Frontal cortex (tissue), 4 donors: ENCODE measurements at places on chromosomes 3 and 15.
A peak's percentile ranks its signal among the peaks of the same experiment; 100 is the strongest.

DNA sequence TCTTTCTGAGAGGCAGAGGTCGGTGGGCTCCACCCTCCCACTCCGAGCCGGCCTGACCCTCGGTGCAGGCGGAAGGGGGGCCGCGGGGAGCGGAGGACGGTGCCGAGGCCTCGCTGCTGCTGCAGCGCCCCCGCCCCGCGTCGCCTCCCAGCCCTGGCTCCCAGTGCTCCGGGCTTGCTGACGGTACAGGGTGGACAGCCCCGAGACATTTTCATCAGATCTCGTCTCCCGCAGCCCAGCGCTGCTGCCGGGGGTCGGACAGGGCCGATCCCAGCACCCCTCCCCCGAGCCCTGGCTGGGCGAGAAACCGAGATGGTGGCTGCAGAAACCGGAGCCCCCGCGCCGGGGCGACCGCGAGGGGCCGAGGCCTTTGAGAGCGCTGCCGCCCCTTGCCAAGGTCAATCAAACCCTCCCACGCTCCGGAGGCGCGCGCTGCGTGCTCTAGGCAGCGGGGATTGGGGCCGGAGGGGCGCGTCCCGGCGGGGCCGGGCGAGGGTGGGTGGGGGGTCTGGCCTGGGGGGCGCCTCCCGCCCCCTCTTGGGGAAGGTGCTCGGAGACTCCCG lies 42.5 kb downstream of the EPHB3 start:
- peak; percentile 51 for DNase-seq

DNA sequence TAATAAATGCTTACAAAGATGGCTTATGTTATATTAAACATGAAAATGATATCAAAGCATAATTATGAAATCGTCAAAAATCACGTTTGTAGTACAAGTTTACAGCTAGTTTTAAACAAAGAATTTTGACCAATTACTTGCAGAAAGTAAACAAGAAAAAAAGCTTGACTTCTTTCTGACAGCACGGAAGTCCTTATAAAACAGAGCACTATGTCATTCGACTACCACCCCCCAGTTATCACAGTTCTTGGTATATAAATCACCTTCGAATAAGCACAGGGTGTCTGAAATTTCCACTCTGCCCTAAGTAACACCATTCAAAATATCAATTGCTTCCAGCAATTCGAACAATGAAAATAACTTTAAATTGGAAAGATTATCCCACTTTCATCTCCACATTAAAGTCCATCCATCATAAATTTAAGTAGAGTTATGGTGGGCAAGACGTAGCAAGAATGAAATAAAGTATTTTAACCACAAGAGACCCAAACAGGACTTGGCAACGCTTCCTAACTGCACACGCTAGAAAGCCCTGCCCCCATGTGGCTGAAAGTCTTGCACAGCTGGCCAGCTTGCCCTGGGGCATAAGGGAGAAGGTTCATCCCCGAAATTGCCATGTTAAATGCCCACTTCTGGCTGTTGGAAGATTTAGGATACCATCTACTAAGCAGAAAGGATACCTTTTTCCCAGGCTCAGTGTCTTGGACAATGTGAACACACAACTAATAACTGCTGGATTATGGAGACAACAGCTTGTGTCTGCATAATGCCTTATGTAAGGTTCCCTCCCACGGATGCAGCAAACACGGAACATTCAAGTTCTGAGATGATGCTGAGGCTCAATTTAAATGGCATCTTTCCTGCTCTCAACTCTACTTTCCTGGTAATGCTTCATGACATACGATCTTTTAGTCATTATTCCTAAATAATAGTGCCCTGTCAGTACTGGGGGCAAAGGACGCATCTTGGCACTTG lies 116.4 kb upstream of the TJP1 start:
- no peak for DNase-seq

DNA sequence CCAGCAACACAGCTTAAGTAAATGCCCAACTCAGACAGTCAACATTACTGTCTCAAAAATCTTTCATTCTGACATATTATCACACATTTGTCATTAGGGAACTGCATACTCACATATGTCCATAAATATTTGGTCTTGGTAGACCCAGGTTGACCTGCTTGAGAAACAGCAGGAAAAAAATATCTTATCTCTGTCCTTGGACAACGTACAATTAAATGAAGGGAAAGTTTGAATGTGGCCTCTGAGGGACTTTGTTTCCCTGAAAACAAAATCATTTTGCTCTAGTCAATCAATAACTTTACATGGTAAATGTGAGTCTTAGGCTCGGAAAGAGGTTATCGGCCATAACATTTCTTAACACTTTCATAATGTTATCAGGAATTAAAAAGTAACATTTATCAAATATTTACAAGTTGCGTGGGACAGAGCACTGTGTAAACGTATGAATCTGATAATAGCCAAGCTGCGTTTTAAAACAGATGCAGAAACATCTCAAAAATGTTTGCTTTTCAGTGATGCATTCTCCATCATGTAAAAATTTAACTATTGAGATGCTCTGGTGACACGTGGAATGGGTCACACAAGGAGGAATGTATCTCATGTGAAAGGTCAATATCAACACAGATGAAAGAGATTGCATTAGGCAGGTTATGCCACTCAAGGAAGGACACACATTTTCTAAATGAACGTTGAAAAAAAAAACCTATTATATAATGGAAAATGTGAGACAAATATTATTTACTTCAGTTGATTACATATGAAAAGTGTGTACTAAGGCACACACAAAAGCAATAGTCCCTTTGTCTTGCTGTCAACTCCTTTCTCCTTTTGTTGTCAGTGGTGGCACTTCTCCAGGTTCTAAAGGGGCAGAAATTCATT lies 304.4 kb downstream of the WDR72 start:
- no peak for DNase-seq

- DNase-seq: no peak
Measured at GRCh38 chr3:140953028-140953960, 11.7 kb downstream of the SLC25A36 start.

GRCh38 chr3:42177068-42177800 lies 86.1 kb downstream of the TRAK1 start:
- DNase-seq: no peak

- no peak for DNase-seq
Measured at GRCh38 chr3:38544926-38545325, 48.8 kb downstream of the EXOG start.

DNA sequence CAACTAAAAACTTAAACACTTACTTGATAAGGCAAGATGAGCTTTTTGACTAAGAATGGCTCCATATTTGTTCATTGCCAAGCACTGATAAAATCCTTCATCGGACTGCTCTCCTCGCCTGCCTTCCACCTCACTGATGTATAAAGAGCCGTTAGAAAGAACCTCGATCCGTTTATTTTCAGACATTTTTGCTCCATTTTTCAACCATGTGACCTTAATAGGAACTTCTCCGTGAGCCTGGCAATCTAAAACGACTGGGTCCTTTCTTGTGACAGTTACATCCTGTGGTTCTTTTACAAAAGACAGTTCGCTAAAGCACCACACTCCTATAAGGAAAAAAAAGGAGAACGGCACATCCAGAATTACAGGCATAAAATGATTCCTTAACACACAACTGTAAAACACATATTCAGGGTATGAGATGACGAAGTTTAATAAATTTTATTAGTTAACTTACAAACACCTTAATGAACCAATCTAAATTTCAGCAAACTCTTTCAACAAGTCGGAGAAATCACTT lies 2.5 kb downstream of the PRTG start:
- DNase-seq: no peak

DNA sequence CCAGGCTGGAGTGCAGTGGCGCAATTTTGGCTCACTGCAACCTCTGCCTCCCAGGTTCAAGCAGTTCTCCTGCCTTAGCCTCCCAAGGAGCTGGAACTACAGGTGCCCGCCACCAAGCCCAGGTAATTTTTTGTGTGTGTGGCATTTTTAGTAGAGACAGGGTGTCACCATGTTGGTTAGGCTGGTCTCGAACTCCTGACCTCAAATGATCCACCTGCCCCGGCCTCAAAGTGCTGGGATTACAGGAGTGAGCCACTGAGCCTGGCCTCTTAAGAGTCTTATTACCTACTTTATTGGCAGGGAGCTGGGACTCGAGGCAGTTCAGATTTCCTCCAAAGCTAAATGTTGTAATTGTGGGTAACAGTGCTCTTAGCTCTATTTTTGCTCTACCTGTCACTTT lies 16.4 kb downstream of the PXYLP1 start:
- DNase-seq: no peak

DNA sequence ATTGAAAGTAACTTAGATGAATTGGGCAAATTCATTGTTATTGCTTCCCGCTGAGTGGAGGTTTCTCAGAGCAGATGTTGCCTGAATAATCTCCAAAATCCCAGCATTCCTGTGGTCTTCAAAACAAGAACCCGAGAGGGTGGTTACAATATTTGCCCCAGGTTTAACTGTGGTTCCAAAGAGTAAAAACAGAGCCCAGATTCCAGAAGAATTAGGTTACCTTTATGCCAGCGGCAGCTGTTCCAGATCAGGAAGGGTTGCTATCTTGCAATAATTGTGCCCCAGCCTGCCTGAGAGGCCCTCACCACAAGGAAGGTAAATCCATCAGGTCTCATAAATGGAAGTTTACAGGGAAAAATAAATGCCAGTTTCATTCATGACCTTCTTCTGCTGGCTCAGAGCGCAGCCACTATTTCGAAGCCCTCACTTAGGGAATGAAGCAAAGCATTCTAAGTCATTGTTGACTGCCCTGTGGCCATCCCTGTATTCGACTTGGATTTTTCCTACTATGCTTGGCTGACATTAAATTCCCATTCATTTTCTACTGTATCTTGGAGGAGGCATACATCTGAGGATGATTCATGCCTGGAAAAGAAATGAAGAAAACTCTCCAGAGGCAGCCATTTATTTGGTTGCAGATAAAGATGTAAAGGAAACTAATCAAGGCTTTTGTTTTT lies 54.6 kb downstream of the SSUH2 start:
- no peak for DNase-seq

DNA sequence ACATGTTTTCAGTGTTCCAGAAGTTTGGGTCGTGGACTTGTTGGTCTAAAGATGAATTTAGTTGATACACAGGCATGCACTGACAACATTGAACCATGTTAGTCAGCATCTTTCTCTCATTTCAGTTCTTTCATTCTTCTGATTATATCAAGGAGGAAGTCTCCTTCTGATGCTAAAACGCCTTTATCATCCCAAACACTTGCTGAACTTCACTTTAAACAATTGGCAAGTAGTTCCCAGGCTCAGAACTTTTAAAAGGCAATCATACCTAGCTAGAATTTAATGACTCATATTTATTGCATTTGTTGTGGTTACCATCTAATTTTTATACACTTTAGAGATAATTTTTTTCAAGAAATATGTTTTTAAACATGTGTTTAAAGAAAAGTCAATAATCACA lies 15.9 kb downstream of the LMCD1 start:
- no peak for DNase-seq

DNA sequence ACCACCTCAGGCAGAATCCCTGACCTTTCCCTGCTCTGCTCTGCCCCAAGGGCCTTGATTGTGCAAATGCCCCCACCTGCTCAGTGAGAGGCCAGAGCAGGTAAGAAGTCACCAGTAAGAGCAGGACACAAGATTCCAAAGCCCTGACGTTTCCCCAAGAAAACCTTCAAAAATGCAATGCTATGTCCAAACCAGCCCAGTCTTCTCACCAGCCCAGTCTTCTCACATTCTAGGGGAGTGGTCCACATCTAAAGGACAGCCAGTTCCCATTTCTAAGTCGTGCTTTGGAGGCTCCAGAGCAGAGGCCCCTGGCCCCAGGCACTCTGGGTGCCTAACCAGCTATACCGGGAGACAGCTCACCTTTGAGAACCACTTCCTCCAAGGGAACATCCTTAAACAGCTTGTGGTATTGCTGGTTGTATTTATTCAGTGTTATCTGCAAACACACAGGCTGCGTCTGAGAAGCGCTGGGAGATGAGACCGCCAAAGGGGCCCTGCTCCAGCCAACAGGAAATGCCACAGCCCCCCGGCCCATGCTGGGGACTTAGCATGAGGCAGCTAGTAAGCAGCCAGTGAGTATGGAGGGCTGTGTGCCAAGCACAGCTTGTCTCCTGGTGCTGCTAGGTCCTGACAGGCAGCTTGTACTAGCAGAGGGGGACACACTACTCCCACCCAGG lies 29.3 kb downstream of the GRAMD2A start:
- no peak for DNase-seq

- DNase-seq: no peak
Measured at GRCh38 chr3:74304424-74304823, 310.0 kb downstream of the CNTN3 start.

DNA sequence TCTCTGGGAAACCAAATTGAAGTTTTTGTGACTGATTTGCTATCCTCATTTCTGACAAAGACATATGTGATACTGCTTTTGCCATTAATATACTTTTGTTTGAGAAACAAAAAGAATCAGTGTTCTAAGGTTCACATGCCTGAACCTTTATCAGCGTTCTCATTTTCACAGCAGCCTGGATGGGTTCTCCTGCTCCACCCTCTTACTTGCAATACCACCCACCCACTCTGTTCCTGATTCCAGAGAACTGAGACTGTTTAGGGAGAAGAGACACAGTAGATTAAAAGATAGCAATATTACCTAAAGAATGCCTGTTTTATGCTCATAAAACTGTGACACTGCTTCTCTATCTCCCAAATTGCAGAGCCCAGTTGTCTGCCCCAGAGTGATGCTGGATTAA lies 25.8 kb upstream of the ARL6 start:
- DNase-seq: no peak

- no peak for DNase-seq
Measured at GRCh38 chr3:170766823-170767575, 103.0 kb downstream of the RPL22L1 start.

- DNase-seq: no peak
Measured at GRCh38 chr3:105812194-105812586, 56.6 kb downstream of the CBLB start.

- DNase-seq: no peak
Measured at GRCh38 chr3:40996382-40996781, 202.9 kb upstream of the CTNNB1 start.

DNA sequence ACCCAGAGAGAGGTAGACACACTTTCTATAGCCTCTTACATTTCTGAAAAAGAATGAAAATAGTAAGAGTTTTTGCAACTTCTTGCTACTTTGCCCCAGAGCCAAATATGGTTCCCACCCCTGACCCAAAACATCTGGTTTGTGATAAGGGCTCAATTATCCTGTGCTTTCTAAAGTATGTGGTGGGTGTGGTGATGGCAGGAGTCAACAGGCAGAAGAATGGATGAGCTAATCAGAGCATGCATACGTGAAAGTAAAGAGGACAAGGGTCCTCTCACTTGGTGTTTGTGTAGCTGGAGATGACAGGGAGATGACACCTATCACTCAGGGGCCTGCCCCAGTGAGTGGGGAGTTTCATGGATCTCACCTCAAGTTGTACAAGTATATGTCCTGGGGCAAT lies 19.1 kb downstream of the KBTBD8 start:
- no peak for DNase-seq

- DNase-seq: no peak
Measured at GRCh38 chr15:82648257-82649103, 1.3 kb upstream of the CPEB1 start.
